ENCODE measurements at places on chromosomes 7 and 10.

DNA sequence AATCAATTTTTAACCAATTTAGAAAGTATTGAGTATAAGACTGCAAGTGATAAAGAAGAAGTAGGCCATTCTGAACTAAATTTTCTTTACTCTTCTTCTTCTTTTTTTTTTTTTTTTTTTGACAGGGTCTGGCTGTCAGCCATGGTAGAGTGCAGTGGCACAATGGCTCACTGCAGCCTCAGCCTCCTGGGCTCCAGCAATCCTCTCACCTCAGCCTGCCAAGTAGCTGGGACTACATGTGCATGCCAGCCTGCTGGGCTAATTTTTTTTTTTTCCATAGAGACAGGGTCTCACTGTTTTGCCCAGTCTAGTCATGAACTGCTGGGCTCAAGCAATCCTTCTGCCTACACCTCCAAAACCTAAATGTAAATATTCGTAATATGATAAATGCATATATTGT is 63.2 kb downstream of the DGKB start:
- DNase-seq: no peak

- DNase-seq: no peak
These were observed 72.8 kb upstream of the DDC start for GRCh38 chr7:50637725-50638643.

DNA sequence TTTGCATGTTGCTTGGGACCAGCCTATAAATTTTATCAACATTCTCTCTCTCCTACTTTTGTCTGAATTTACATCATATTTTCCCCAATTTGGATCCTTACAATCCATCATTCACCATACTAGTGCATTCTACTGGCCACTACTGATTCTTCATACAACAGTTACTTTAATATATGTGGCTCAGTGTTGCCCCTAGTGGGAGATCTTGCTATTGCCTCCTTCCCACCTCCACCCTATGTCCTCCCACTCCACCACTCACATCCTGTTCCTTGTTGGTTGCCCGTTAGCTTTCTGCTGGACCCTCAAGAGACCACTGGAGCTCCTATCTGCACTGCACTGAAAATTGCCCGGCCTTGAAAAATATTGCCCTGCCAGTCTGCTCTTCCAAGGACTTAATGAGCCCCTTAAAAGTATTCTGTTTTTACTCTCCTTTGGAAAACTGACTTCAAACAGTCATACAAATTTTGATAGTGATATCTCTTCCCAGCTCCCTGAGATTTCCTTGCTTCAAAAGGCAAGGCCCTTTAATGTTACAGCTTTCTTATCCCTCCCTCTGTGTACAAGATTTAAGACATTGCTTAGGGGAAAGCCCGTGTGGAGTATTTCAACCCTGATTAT is 243.2 kb upstream of the TMEM229A start:
- peak; percentile 6 for DNase-seq

GRCh38 chr7:98994046-98994944 is 116.0 kb downstream of the TRRAP start:
- DNase-seq: no peak

DNA sequence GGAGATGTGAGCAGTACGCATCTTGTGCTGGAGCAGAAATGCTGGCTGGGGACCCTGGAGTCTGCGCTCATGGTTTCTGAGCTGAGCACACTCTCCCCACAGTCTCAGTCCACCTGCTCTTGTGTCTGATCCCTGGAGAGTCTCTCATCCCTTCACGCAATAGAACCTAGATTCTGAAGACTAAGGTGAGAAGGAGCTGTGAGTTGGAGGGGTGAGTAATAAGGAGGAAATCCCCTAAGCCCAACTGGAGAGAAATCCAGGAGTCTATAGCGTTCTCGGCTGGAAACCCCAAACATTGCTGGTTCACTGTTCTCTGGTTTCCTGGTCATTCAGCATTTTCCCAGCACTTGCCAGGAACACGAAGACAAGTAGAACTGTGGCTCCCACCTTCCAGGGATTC is 68.3 kb upstream of the SMNDC1 start:
- DNase-seq: no peak

GRCh38 chr10:83816942-83817341 is 322.4 kb upstream of the GHITM start:
- no peak for DNase-seq

GRCh38 chr10:60822809-60823208 is 44.5 kb downstream of the CDK1 start:
- DNase-seq: no peak
